ENCODE measurements at places on chromosomes 2 and 18.

GRCh38 chr18:34562252-34562870 is 147.7 kb upstream of the DTNA start:
- DNase-seq, result no peak

DNA sequence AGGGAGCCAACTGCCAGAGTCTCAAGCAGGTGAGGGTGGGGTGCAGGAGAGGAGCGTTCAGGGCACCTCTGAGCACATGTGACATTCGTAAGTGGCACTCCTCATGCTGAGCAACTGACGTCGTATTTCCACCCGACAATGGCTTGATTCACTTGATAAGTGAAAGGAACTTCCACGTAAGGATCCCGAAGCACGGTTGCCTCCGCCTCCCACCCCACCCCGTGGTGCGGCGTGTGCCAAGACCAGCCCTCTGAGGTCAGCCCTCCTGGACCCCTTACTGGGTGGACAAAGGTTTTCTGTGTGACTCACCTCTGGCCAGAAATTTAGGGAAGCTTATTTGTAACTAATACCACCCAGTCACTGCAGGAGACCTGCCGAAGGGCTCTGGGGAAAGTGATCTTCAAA is 59.9 kb downstream of the AGAP1 start:
- no peak for DNase-seq

GRCh38 chr2:167869200-167869599 is 378.2 kb downstream of the STK39 start:
- no peak for DNase-seq

GRCh38 chr2:109242210-109242653 is 113.2 kb downstream of the SH3RF3 start:
- DNase-seq, result no peak

Measured in activated CD4-positive, CD25-positive, alpha-beta regulatory T cell (primary cell).